ENCODE measurements at places on chromosomes 11 and 22. TPM values are rescaled to one million over a fixed set of nuclear protein-coding genes. Genes with fewer than 3 reads are reported as not detected.

CTTN gene
- polyA plus RNA-seq = 99.5 TPM

MAP6 gene
- polyA plus RNA-seq = 10.7 TPM

DAGLA gene
- 4.6 TPM for polyA plus RNA-seq

SAA4 gene
- polyA plus RNA-seq = not detected

NAGA gene
- polyA plus RNA-seq = 17.1 TPM

TMEM151A gene
- polyA plus RNA-seq = not detected

KREMEN1 gene
- polyA plus RNA-seq = 94.7 TPM

MOGAT2 gene
- not detected for polyA plus RNA-seq

EED gene
- polyA plus RNA-seq = 17.9 TPM

UBQLN3 gene
- not detected for polyA plus RNA-seq

BARX2 gene
- 0.68 TPM for polyA plus RNA-seq

REXO2 gene
- polyA plus RNA-seq = 52.2 TPM

DYNC2H1 gene
- polyA plus RNA-seq = 10.1 TPM

WNT11 gene
- polyA plus RNA-seq = 16.6 TPM

E2F8 gene
- 22.4 TPM for polyA plus RNA-seq

CASTOR1 gene
- polyA plus RNA-seq = 4.0 TPM

BACE1 gene
- polyA plus RNA-seq = 35.4 TPM

DCDC1 gene
- polyA plus RNA-seq = 0.29 TPM

C22orf15 gene
- 0.33 TPM for polyA plus RNA-seq

OR51I1 gene
- not detected for polyA plus RNA-seq

RBMXL2 gene
- not detected for polyA plus RNA-seq

ZW10 gene
- polyA plus RNA-seq = 14.9 TPM

TMEM86A gene
- 3.8 TPM for polyA plus RNA-seq

TRIM49 gene
- polyA plus RNA-seq = not detected

SERHL2 gene
- polyA plus RNA-seq = 3.2 TPM

ELF5 gene
- polyA plus RNA-seq = not detected

ADORA2A gene
- polyA plus RNA-seq = 14.0 TPM

DMC1 gene
- 5.0 TPM for polyA plus RNA-seq

C11orf21 gene
- 3.1 TPM for polyA plus RNA-seq

POU2F3 gene
- polyA plus RNA-seq = 0.04 TPM

CCDC116 gene
- 0.51 TPM for polyA plus RNA-seq

NDUFS3 gene
- polyA plus RNA-seq = 95.7 TPM

SLC17A6 gene
- not detected for polyA plus RNA-seq

OR52N4 gene
- polyA plus RNA-seq = not detected

PVALB gene
- 22.8 TPM for polyA plus RNA-seq

RPS19BP1 gene
- 50.8 TPM for polyA plus RNA-seq

TPP1 gene
- 33.7 TPM for polyA plus RNA-seq

MFRP gene
- polyA plus RNA-seq = not detected

HBE1 gene
- polyA plus RNA-seq = 5.5 TPM

SHISAL1 gene
- 17.1 TPM for polyA plus RNA-seq

CRKL gene
- 41.5 TPM for polyA plus RNA-seq

OR4A16 gene
- polyA plus RNA-seq = not detected

C11orf97 gene
- polyA plus RNA-seq = not detected

DEPDC7 gene
- polyA plus RNA-seq = 17.7 TPM

ANO5 gene
- polyA plus RNA-seq = 14.4 TPM

ARHGEF12 gene
- polyA plus RNA-seq = 34.2 TPM

All from forelimb muscle (tissue), 1 donor.